ENCODE measurements at places on chromosomes 4 and X.

- DNase-seq, result no peak
These were observed 16.7 kb downstream of the PAGE4 start for GRCh38 chrX:49845701-49846403.

- DNase-seq, result no peak
These were observed 86.7 kb downstream of the ATP8A1 start for GRCh38 chr4:42570221-42570620.

DNA sequence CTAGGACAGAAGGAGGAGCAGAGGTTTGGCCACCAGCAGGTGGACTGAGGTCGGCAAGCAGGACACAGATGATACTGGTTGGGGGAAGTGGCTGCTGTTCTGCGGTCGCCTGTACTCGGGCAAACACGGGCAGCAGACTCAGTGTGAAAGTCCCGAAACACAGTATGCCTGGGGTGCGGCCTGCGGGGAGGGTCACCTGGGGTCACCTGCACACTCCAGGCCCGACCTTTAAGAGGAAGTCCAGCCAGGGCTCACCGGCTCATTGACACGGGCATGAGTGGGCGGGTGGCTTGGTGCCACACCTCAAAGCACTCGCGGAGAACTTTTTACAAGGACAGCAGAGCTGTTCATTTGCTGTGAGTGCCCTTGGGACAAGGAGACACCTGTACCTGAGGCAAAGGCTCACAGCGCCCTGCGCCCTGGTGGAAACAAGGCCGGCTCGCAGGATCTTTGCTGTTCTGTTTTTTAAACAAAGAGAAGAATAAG, 71.5 kb upstream of the MXD4 start:
- no peak for DNase-seq

DNA sequence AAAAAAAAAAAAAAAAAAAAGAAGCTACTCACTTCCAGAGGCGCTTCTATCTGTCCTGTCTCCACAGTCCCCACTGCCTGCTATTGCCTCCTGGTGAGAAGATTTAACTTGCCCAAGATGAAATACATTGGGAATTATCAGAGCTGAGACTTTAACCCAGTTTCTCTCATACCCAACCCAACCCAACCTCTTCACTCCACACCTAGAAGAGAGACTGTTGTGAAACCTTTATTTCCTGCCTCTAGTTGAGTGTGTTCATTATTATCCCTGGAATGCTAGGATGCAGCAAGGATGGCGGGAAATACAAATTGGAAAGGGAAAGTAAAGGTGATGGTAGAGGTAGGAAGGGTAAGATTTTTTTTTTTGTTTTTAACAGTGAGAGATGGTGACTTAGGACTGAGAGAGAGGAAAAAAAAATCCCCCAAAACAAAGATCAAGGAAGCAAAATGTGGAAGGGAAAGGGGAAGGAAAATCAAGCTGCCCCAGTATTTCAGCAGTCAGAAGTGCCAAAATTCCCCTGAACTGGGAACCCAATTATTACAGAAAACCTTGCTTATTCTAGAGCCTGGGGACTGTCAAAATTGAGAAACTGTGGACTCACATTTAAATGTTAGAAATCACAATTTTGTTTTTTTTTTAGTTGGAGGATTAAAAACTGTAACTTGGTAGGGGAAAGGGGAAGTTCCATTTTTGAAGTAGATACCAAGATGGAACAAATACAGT, 253.0 kb downstream of the PTTG2 start:
- no peak for DNase-seq

- DNase-seq, result no peak
These were observed at the start of gene DMD for GRCh38 chrX:33211356-33212260. TSS of gene DMD (minus strand) at chrX:33211549. CDS start at chrX:33211312, 237 bp downstream.

GRCh38 chrX:20147561-20147960, 5.9 kb upstream of the EIF1AX start:
- DNase-seq, result no peak

DNA sequence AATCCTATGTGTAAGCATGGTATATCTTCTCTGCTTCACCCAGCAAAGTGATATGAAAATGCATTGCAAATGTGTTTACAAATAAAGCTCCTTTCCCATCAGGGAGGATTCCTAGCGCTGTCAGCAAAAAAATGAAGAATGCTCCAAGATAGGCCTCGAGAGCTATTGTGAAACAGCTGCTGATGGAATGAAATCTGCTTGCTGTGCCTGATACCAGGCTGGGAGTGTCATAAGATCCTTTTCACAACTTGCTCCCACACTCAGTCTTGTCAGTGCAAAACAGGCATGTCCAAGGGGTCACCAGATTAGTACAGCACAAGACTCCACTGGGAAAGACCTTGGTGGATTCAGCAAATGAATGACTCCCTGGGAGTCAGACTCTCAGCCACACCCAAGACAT, 34.1 kb downstream of the HNRNPH2 start:
- DNase-seq, result no peak

DNA sequence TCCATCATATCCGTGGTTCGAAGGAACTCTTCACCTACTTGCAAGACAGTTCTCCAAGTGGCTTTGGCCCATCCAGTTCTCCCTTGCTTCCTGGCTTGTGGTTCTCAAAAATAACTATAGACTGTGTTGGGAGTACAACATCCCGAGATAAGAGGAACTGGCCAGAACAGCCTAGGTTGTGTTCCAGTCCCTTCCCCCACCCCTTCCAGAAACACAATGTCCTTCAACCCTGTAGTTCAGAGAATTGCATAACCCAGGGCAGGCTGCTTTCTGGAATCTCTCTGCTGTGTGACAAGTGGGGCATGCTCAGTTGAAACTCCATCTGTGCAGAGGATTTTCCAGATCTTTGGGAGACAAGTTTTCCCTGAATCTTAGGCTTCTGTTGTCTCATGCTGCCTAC, 206.5 kb downstream of the PCDH10 start:
- no peak for DNase-seq

DNA sequence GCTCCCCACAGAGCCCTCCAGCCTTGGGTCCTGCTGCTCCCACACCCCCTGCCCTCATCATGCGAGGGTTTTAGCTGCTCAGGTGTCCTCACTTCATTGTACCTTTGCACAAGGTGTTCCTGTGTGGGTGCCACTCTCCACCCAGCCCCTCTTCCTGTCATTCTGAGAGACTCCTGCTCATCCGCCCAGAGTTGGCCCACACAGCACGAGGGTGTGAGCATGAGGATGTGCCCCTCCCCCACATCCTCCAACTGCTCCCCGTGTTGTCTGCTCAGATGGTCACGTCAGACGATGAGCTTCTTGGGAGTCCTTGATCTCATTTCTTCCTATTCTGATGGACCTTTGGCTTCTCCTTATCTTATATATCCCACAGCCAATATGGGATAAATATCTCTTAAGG, 53.2 kb downstream of the HTT-AS start:
- no peak for DNase-seq

DNA sequence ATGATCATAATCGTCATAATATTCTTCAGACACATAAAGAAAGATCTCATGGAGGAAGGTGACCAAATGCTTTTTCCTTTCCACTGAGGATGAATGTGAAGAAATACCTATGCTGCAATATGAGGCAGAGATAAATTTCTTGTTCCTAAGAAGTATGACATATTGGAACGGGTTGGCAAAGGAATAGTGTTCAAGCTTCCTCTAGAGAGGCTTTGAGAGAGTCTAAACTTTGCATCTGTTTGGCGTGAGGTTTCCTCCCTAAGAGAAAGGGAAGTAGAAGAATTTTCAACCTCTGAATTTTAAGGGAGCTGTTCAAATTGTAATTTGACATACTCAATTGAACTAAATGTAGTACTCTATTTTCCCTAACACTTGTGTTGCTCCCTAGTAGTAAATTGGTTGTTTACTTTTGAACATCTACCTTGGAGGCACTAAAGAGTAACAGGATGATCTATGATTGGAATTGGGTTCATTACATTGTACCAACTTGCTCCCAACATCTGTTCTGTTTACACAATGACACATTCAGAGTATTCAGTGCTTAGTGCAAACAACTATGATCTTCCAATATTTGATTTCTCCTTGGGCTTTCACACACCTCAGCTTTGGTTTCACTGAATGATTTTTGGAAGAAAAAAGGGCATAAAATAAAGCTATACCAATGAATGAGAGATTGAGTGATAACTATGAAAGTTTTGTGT, 122.0 kb downstream of the CORIN start:
- no peak for DNase-seq

DNA sequence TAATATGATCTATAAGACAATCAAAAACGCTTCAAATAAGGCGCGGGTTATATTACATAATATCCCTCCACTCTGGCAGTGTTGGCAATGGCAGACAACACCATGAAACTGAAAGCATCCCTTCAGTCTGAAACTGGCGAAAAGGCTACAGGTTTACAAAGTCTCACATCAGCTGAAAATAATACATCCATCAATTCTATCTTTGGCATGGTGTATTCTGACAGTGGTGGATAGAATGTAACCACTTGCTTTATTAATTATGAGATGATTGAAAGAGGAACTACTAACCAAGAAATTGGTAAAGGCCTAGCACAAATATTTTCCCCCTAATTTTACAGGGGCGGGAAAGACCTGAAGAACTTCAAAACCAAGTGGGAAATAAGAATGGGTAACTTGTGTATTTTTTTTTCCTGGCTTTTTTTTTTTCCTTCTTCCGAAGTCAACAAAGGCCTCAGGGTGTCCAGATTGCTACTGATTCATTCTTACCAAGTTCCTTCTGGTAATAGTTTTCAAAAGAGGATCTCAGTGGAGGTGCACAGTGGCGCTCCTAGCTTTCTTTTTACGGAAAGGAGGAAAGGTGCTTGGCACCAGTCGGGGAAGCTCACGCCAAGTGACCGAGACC, 728 bp downstream of the UBA6 start:
- no peak for DNase-seq

DNA sequence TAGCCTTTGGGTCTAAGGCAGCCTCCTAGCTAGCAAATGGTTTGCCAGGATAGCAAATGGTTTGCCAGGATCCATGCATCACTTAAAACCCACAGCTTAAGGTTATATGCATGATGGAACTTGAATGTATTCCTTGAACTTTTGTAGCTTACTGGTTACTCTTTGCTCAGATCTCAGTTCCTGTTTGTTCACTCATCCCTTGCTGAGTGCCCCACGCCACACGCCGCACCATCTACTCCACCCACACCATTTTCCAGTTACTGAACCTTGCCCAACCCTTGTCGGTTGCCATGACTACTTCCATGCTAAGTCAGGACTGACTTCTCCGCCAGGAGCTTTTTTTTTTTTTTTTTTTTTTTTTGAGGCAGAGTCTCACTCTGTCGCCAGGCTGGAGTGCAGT, 29.5 kb upstream of the XIAP start:
- no peak for DNase-seq

DNA sequence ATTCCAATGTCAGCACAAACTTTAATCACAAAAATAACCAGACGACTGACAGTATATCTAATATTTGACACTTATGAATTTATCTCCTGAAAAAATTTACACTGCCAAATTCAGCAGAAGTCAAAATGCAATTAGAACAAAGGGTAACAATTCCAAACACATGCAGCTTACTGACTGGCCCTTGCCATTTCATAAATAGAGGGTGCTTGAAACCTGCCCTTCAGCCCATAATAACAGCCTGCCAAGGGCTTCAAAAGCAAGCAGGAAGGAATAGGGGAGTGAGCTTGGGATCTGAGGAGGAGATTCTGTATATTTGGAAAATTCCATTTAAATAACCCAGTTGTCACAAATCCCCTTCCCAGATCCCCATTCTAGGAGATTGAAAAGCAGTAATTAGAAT, 66.1 kb upstream of the IQCM start:
- DNase-seq, result no peak

GRCh38 chr4:14008494-14008893, 381.0 kb upstream of the BOD1L1 start:
- no peak for DNase-seq

DNA sequence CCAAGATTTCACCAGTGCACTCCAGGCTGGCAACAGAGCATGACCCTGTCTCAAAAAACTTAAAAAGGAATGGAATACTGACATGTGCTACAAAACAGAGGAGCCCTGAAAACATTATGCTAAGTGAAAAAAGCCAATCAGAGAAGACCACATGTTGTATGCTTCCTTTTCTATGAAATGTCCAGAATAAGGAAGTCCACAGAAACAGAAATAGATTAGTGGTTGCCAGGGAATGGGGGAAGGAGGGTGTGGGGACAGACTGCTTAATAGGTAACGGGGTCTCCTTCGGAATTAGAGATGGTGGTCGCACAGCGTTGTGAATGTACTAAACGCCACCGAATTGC, 30.1 kb upstream of the KIAA0232 start:
- no peak for DNase-seq

DNA sequence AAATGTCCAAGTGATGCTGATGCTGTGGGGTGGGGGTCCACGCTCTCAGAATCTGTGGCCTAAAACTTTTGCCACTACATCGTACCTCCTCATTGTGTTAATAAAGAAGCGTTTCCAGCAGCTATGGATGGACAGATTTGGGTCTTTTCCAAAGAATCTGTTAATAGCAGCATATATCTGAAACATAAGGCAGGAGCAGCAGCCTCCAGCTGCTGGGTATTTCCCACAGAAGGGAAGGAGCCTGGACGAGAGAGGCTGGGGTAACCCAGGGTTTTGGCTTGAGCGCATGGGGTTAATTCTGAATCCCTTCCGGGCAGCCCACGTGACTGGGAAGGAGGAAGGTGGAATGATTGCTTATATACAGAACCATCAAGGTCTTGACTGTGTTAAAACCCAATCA, 332.4 kb downstream of the BCOR start:
- no peak for DNase-seq

DNA sequence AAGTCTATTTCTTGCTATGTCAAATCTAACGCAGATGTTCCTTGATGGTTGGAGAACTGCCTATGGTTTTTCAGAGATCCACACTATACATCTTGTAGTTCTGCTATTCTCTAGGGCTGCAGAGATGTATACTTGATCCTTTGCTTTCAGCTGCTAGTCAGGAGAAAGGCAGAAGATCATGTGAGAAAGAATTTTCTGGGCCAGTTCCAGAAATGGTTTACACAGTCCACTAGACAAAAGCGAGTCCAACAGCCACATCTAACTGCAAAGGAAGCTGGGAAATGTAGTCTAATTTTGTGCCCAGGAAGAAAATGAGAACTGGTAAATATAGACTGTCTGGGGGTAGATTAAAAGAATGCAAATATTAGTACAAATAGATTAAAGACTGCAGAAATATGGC, 394.3 kb upstream of the SLIT2 start:
- no peak for DNase-seq

- DNase-seq, result no peak
These were observed 13.3 kb upstream of the PSAPL1 start for GRCh38 chr4:7448036-7448435.

DNA sequence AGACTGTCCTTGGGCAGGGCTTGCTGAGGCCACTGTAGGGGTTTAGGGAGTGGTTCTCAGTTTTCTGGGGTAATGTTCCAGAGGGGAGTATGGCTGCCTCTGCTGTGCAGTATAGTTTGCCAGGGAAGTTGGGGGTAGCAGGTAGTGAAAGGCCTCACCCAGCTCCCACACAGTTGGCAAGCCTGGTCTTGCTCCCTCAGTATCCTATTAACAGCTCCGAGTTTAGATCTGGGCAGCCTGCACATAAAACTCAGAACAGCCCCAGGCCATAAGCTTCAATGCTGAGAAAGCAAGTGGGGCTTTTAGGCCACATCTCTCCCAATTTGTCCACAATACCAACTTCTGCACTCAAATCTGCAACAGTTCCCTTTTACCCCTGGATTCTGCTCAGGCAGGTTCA, 205.2 kb downstream of the GALNTL6 start:
- no peak for DNase-seq

Measured in activated CD4-positive, alpha-beta T cell treated with anti-CD3 and anti-CD28 coated beads, Interleukin-2, amount 50 U/mL, for 4 hours (primary cell).